Gastroesophageal sphincter (tissue), 4 donors: ENCODE measurements at places on chromosomes 3 and 15.

DNA sequence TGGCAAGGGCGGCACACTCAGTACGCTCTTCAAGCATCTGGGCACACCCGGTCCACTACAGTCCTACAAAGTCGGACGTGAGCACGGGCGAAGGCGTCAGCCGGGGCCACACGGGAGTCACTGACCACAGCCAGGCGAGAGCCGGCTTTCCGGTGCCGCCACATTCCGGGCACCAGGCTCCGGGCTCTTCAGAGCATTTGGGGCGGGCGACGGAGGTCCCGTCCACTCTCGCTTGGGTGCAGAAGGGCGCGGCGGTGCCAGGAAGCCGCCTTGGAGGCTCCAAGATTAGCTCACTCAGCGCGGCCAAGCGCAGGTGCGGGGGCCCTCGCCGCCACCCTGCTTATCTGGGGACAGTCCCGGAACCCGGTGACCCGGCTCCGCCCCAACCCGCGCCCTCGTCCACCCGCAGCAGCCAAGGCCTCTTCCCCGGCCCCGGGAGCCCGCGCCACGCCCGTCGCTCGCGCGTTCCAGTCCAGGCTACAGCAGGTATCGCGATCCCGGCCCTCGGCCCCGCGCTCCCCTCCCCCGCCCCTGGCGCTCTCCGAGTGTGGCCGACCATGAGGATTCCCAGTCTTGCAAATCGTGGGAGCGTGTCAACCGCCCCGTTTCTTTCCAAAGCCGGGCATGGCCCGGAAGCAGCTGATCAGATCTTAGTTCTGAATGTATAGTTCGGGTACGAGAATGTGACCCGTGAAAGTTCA lies at the start of gene ADPRH:
TSS of gene ADPRH (plus strand) at position 127 of the 701 bp plus-strand sequence. CDS start 2,678 bp downstream, outside the sequence.
- ATAC-seq: peak; percentile 93

GRCh38 chr3:18512007-18512406 lies 86.9 kb upstream of the SATB1 start:
- no peak for ATAC-seq

GRCh38 chr15:33500432-33501195 lies 189.8 kb downstream of the RYR3 start:
- no peak for ATAC-seq

DNA sequence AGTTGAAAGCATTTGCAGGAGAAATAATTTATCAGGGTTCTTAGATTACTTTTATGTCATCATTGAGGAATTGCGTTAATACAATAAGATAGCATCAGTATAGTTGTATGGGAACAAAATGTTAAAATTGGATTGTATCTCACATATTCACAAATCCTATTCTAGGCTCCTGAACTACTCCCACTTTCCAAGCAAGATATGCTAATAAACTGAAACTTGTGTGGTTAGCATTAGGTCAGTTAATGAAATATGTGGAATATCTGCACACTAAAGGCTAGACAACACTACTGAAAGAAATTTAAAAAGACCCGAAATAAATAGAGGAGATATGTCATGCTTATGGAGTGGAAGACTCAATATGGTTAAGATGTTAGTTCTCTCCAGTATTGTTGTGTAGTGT lies 272.7 kb downstream of the DOCK3 start:
- no peak for ATAC-seq

GRCh38 chr3:86618706-86619105 lies 372.2 kb downstream of the VGLL3 start:
- no peak for ATAC-seq

DNA sequence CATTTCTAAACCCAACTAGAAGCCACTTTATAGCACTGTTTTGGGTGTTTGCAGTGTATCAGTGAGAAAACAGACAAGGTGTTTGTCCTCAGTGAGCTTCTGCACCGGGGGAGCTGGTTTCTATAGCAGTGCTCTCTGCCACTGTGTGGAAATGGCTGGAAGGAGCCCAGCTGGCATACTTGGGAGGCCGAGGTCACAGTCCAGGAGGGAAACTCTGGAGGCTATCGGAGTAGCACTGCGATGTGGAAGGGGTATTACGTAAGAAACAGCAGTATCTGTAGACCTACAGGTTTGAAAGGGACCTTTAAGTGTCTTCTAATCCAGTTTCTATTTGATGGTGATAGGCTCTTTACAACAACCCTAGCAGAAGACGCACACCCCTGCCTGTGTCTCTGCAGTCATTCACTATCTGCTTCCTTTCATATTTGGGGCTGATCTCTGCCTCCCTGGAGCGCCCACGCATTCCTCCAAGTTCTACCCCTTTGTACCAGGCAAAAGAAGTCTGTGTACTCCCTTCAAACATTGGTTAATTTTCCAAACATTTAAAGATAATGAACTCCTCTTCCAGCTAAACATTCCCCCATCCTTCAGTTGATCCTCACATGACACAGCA lies 87.4 kb upstream of the ADAMTS17 start:
- ATAC-seq: no peak

- no peak for ATAC-seq
These were observed 187.2 kb downstream of the TLE3 start for GRCh38 chr15:69910514-69910913.

DNA sequence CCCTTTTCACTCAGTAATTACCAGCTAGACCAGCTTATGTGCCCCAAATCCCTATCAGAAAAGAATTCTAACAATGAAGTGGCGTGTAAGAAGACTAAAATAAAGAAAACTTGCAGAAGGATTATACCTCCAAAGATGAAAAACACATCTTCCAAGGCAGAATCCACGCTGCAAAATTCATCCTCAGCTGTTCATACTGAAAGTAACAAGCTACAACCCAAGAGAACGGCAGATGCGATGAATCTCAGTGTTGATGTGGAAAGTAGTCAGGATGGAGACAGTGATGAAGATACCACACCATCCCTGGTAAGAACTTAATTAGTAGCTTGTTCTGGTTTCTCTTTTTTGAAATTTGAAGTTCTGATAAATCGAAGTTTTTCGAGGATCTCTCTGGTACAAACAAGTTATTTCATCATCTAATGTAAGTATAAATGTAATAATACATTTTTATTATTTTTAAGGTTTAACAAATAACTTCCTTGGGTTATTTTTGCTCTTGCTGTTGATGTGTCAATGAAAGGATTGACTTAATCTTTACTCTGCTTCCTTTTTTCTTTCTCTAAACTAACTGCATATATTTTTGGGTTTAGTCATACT lies 1.4 kb downstream of the WDR76 start:
- no peak for ATAC-seq

- ATAC-seq: no peak
These were observed 75.9 kb downstream of the DGKG start for GRCh38 chr3:186286114-186286513.

- ATAC-seq: no peak
These were observed 93.2 kb upstream of the IGF1R start for GRCh38 chr15:98555173-98555515.

- no peak for ATAC-seq
These were observed 99.9 kb downstream of the CACNA1D start for GRCh38 chr3:53594276-53594675.

DNA sequence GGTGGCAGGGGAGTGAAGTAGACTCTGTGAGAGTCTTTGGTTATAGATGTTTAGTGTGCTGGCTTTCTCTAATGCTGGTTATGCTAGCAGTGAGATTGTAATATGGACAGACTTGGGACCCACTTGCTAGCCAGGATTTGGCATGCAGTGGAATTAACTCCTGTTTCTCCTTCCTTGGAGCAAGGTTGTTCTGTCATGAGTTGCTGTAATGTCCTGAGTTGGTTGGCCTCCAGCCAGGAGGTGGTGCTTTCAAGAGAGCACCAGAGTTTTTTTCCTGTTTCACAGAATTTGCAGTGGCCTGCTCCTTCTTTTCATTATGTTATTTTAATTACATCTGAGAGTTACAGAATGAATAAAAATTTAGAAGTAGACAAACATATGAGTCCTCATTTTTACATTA lies 88.1 kb upstream of the PXYLP1 start:
- ATAC-seq: no peak

DNA sequence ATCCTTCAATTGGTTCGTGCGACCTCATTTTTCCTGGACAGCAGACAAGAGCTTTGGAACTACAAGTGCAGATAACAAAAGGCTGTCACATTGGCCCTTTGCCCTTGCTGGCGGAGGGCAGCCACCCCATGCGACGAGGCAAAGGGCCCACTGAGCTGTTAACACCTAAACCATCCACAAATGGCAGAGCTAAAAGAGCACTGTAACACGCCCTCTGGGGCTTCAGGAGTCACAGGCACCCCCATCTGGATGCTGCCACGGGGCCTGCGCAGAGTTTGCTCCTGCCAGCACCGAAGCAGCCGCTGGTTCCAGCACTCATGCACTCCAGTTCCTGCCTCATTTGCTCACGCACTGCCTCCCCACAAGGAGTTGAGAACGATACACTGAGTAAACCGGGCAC lies 524.9 kb downstream of the ZNF385D start:
- no peak for ATAC-seq

DNA sequence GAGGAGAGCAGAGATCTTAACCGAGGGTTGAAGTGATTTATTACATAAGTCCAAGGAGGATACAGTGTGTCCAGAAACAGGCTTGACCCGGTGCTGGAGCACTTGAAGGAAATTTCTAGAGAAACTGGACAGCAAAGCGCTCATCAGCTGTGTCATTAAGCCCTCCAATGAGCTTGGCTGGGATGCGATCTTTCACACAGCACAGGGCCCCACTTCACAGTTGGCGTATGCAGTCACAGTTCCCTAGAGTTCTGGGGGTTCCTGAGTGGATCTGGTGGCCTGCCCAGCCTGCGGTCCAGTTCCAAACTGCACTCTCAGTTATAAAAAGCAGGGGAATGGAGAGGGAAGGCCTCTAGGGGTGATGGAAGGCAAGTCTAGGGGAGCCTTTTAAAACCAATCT lies 13.6 kb downstream of the ST8SIA2 start:
- ATAC-seq: no peak

GRCh38 chr15:80010131-80010673 lies 39.2 kb upstream of the BCL2A1 start:
- ATAC-seq: no peak

DNA sequence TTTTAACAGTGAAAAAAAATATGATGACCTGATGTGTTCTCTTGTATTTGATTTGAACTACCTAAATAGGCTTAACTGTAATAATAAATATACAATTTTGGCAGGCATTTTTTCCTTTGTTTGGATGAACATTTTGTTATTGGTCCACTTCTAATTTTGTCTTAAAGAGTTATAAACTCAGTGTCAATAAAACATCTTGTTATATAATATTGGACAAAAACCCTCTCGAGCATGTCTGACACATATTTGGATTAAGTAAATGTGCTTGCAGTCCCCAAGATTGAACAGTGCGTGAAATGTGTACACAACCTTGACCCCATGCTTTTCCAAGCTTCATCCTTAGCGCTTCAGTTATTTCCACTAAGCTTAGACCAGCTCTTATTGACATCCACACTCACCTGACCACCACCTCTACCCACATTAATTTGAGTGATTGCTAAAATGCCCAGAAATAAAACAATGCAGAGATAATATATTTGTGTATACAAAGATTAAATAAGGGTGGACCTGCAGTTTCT lies 131.7 kb upstream of the ZBED2 start:
- no peak for ATAC-seq

DNA sequence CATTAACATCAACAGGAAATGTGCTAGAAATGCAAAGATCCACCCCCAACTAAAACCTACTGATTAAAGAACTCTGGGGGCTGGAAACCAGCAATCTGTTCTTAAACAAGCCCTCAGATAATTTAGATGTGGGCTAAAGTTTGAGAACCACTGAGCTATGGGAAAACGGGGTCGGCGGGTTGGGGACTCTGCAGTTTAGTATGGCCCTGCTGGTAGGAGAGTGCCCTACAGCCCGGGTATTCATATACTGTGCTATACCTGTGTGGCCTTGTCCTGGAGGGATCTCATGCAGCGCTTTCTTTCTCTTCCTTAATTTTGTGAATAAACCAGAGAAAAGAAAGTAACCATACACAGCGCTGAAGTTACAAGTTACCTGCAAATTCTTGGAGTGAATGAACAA lies 189.7 kb upstream of the GBE1 start:
- ATAC-seq: no peak

GRCh38 chr3:108564564-108564963 lies 24.7 kb downstream of the CIP2A start:
- no peak for ATAC-seq

DNA sequence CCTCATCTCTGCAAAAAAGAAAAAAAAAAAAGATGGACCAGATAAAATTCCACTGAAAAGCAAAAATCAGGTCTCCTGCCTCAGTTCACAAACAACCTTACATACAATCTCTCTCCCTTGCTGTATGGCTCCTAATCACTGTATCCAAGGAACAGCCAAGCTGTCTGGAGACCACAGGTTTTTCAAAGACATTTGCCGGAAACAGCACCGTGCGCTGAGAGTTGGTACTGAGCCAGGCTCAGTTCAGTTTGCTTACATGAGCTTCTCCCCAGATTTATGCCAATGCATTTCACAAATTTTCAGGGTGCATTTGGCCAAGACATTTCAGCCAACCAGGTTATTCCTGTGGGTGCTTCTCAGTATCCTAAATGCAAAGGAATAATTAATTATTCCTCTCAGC lies 4.1 kb downstream of the ACP3 start:
- no peak for ATAC-seq

GRCh38 chr3:123143669-123144411 lies 57.9 kb upstream of the SEC22A start:
- ATAC-seq: no peak

DNA sequence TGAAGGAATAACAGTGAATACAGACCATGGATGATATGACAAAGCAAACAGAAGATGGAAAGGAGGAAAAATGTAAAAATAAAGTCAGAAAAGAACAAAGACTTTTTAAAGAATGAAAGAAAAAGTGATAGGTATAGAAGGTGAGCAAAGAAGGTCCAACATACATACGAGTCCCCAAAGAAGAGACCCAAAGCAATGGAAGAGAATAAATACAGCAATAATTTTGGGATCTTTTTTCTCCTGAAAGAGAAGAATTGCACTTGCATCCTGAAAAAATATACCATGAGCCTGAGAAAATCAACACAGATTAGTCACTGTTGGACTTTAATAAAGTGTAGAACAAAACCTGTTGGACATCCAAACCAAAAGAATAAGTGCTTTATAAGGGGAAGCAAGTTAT lies 85.3 kb upstream of the SLC6A1 start:
- ATAC-seq: no peak

GRCh38 chr15:96031426-96032110 lies 298.9 kb upstream of the NR2F2 start:
- no peak for ATAC-seq

GRCh38 chr3:59308684-59309083 lies 258.9 kb upstream of the CFAP20DC start:
- no peak for ATAC-seq

DNA sequence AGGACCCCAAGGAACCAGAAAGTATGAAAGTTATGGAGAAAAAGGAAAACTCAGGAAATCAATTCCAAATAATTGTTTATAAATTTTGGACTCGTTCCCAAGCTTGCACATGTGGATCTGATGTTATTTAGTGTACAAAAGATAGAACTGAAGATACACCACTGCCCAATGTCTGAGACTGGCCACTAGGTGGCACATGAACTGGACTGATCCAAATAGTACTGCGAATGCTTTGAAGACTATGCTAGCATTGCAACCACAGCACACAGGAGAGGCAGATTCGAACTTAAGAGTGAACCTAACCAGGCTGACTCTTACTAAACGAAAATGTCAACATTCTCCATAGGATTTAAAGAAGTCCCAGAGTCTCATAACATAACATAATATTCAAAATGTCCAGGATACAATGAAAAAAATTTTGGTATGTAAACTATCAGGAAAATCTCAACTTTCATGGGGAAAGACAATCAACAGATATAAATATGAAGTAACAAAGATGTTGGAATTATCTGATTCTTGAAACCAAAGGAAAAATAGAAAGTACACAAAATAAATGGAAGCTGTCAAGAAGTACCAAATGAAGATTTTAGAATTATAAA lies 596.7 kb downstream of the FGF12 start:
- peak; percentile 61 for ATAC-seq
